Cortex of kidney (tissue), 1 donor: ENCODE measurements at places on chromosomes 3 and 15.

GRCh38 chr15:20344601-20345400, 196.8 kb downstream of the GOLGA6L6 start:
- DNase-seq = no peak

GRCh38 chr3:45890405-45890804, 4.1 kb downstream of the CCR9 start:
- no peak for DNase-seq

- DNase-seq = no peak
Measured at GRCh38 chr3:46924921-46925584, 47.5 kb downstream of the PTH1R start.

DNA sequence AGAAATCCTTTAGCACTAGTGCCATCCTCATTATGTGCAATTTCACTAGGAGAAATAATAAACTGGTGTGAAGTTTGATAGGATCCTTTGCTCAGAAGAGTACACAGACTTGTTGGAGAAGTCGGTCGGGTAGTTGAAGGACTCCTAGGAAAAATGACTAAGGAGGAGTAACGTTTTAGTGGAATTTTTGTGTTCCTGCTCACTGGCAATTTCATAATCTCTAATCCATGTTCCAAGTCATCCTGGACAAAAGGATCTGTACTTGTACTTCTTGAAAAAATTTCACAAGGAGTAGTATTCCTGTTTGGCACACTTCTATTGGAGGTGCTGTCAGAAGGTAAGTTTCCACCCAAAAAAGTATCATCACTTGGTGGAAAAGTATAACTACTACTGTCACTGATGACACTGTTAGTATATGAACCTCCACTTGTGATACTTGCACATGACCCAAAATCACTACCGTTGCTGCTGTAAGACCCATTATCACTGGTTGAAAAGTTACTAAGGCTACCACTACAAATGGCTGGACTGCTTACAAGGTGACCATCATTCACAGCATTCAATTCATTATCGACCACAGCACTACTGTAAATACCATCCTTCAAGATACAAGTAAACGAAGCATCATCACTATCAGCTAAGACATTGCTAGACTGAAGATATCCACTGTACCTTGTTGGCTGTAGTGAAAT, 77.4 kb downstream of the NEDD4 start:
- no peak for DNase-seq

GRCh38 chr3:184561913-184562877, 610 bp downstream of the EPHB3 start:
- no peak for DNase-seq

GRCh38 chr3:100518983-100519382, 26.6 kb downstream of the TMEM45A start:
- no peak for DNase-seq

DNA sequence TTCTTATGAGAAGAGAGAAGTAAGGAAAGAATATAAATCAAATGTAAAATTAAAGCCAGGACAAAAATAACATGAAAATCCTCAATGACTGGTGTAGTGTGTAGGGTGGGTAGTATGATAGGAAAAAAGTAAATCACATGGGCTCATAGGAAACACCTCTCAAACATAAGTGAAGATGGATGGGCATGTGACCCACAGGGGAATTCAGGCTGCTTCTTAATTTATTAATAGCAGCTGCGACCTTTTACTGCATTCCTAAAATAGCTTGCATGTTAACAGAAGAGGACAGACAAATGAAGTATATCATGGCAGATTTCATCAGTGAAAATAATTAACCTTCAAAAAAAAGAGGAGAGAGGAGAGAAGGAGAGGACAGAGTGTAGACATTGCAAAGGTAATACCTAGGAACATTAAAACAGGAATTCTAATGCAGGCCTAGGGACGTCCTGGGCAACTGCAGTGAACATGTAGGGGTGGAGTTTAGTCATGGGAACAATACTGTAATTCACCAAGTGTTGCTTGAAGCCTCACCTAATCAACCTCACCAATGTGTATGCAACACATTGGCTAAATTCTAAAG, 132.9 kb downstream of the KCNMB2 start:
- no peak for DNase-seq

GRCh38 chr15:29569533-29570092, 252.7 kb downstream of the TJP1 start:
- no peak for DNase-seq

- no peak for DNase-seq
Measured at GRCh38 chr15:45747426-45747825, 112.6 kb downstream of the SQOR start.

DNA sequence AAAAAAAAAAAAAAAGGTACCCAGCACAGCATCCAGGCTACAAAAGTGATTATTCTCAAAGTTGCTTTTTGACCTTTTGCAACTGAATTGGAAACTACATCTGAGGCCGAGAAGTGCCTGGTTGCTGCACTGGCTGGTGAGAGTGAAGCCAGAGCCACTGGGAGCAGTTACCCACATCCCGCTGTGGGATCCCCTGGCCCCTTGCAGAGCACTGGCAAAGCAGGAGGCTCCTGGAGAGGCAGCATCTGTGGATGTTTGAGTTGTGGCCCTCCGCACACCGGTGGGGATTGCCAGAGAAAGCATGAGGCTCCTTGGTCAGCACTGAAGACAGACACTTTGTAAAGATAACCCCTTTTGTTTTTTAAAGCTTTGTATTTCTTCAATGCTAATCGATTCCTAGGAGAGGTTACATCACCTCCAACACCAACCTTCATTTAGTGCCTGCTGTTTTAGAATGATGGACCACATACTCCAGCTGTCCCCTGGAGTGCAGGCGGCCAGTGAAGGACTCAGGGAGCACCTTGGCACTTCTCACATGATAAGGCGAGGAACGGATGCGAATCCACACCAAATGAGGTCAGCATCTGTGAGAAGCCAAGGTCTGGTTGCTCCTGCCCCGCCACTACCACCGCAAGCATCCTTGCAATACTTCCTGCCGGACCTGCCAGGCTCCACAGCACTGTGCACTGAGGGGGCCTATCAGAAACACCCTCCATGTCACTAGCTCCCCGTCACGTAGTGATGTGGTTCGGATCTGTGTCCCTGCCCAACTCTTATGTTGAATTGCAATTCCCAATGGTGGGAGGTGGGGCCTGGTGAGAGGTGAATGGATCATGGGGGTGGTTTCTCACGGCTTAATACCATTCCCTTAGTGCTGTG, 256.5 kb downstream of the GABRB3 start:
- DNase-seq = no peak

- DNase-seq = no peak
Measured at GRCh38 chr15:52615302-52615701, 46.5 kb upstream of the ARPP19 start.

GRCh38 chr3:123757281-123757940, 126.7 kb downstream of the MYLK start:
- no peak for DNase-seq

DNA sequence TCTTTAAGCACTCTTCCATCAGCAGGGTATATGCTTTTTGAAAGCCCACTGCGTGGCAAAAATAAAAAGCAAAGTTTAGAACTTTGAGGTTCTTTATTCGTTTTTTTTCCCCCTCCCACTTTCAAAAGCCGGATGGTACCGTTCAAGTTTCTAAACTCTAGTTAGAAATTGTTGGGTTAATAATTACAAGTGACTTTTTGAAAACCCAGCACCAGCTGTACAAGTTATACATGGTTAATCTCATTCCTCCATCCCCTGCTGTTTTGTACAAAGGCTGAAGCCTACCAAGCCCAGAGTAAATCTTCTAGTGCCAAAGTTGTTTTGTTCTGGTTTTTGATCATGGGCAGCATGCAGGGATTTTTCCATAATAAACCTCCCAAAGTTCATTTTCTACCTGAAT, 48.6 kb downstream of the WDR72 start:
- DNase-seq = no peak

GRCh38 chr15:38562278-38562677, 2.3 kb downstream of the RASGRP1 start:
- no peak for DNase-seq

GRCh38 chr15:52498706-52499105, 30.0 kb downstream of the MYO5A start:
- DNase-seq = no peak

DNA sequence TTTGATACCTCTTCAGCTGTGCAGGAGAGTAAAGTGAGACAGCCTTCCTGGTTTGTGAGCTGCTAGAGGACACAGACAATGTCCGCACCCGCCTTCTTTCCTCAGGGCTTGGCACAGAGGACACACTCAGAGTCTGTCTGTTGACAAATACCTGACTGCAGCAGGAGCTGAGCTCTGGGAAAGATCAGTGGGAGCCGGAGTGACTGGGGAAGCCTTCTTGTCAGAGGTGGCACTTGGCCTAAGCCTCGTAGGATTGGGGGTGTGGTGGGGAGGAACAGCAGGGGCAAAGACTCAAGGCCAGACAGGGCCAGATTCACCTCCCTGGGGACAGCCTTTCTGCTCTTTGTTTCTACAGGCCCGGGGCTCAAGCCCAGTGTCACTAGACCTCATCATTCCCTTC, 3.3 kb upstream of the IL17RC start:
- no peak for DNase-seq

GRCh38 chr3:42600958-42601675, 631 bp downstream of the NKTR start:
- DNase-seq = no peak

- no peak for DNase-seq
Measured at GRCh38 chr3:155635056-155635455, 109.8 kb downstream of the PLCH1 start.

DNA sequence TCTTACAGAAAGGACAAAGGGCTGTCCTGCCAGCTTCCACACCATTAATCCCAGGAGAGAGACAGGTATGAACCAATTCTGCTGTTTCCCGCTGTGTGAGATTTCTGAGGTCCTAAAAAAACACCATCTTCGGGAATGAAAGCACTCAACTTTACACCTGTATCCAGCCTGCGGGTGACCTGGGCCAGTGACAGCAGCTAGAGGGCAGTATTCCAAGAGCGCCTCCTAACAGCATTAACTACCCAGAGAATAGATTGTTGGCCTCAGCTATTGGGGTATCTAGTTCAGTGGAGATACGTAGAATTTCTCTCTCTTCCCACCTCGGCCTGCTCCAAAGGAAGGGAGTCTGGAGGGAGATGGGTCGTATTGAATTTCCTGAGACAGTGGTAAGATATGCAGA, 55.1 kb downstream of the WDR76 start:
- no peak for DNase-seq

- DNase-seq = no peak
Measured at GRCh38 chr3:164890061-164890460, 188.2 kb downstream of the SI start.

- no peak for DNase-seq
Measured at GRCh38 chr3:44762170-44762677, 630 bp downstream of the KIF15 start.

DNA sequence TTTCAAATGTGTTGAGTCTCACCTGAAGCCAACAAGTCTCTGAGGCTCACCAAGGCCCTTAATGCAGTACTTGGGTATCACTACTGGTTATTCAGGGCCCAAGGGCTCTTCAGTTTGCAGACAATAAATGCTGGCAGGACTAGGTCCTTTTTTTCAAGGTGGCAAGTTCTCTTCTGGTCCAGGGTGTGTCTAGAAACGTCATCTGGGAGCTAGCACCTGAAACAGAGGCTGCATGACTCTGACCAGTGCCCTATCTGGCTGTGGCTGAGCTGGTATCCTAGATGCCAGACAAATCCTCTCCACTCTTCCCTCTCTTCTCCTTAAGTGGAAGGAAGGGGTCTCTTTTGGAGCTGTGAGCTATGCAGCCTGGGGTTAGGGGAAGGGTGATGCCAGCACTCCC, 276.8 kb downstream of the PYDC2 start:
- DNase-seq = no peak

- DNase-seq = no peak
Measured at GRCh38 chr15:39855400-39855799, 64.7 kb downstream of the GPR176 start.

DNA sequence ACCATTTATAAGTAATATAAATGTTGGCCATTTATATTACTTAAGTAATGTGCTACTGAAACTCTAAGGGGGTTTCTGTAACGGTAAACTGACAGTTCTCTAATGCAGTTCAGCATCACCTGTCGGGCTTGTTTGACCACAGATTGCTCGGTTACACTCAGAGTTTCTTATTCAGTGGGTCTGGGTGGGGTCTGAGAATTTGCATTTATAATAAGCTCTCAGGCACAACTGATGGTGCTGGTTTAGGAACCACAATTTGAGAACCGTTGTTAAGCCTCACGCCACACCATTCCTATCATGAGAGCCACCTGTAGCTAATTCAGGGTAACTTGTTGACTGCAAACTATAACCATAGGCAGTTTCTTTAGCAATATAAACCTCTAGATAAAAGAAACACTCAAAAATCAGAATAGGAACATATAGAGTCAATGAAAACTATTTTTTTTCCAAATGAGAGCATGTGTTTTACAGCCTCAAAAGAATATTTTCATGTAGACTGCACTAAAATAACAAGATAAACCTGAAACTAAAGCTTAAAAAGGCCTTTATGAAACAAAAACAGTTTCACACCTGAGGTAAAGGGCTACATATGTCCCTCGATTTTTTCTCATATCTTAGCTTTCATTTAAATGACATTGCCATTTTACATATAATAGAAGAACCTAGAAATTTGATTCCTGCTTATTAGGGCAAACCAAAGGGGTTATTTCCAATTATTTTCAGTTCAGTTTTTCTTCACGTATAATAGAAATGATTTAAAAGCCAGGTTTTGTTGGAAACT, 604.8 kb downstream of the UNC13C start:
- DNase-seq = no peak
